ENCODE measurements at places on chromosomes 3 and 15. TPM values are rescaled to one million over a fixed set of nuclear protein-coding genes. Genes with fewer than 3 reads are reported as not detected.

Gene GOLGA8T
- total RNA-seq, result not detected

Gene AADACL2
- total RNA-seq, result not detected

Gene MITF
- 30.1 TPM for total RNA-seq

Gene STAB1
- 1.6 TPM for total RNA-seq

Gene CPB1
- not detected for total RNA-seq

Gene ERC2
- total RNA-seq, result 0.44 TPM

Gene CADPS
- total RNA-seq, result 3.8 TPM
